Activated CD8-positive, alpha-beta memory T cell treated with anti-CD3 and anti-CD28 coated beads for 36 hours (primary cell): ENCODE measurements at places on chromosomes 12 and 14. TPM values are rescaled to one million over a fixed set of nuclear protein-coding genes. Genes with fewer than 3 reads are reported as not detected.

TSHR gene
- total RNA-seq: not detected

KRT79 gene
- 0.23 TPM for total RNA-seq

SDSL gene
- total RNA-seq: not detected

GALNT16 gene
- 0.19 TPM for total RNA-seq

SMIM41 gene
- not detected for total RNA-seq

TPPP2 gene
- not detected for total RNA-seq

MYH6 gene
- total RNA-seq: not detected

SYCP3 gene
- 0.91 TPM for total RNA-seq

ERC1 gene
- total RNA-seq: 25.8 TPM

BDKRB1 gene
- total RNA-seq: not detected

SIX4 gene
- total RNA-seq: 0.10 TPM

BCL11B gene
- 32.1 TPM for total RNA-seq

PLEKHD1 gene
- total RNA-seq: 0.04 TPM

MYO1A gene
- total RNA-seq: 1.7 TPM

DNM1L gene
- total RNA-seq: 66.9 TPM

PTCSC3 gene
- not detected for total RNA-seq

NUAK1 gene
- not detected for total RNA-seq

SOCS2 gene
- 15.8 TPM for total RNA-seq

RAPGEF3 gene
- 1.1 TPM for total RNA-seq

MAP1LC3B2 gene
- 1.3 TPM for total RNA-seq

MAP3K9 gene
- 5.7 TPM for total RNA-seq

FGF23 gene
- not detected for total RNA-seq

CLECL1 gene
- total RNA-seq: 7.6 TPM

MDM1 gene
- 22.3 TPM for total RNA-seq

IFNG-AS1 gene
- 0.46 TPM for total RNA-seq

MANSC1 gene
- 0.34 TPM for total RNA-seq

NGB gene
- not detected for total RNA-seq

PPP4R4 gene
- total RNA-seq: 1.4 TPM

SLC10A1 gene
- not detected for total RNA-seq

CACNA1C gene
- 0.04 TPM for total RNA-seq

RASSF3 gene
- 47.8 TPM for total RNA-seq

RIPK3 gene
- 8.2 TPM for total RNA-seq

AKAP3 gene
- 2.0 TPM for total RNA-seq

SERPINA3 gene
- not detected for total RNA-seq

RASSF8 gene
- 0.46 TPM for total RNA-seq

C14orf180 gene
- total RNA-seq: not detected
